Activated B cell treated with CpG ODN at 0.5 μM for 24 hours (primary cell): ENCODE measurements at places on chromosomes 7 and 10. TPM values are rescaled to one million over a fixed set of nuclear protein-coding genes. Genes with fewer than 3 reads are reported as not detected.
A peak's percentile ranks its signal among the peaks of the same experiment; 100 is the strongest.

KLF6 gene
- total RNA-seq = 134 and 151 TPM in 2 replicates

TAS2R41 gene
- total RNA-seq = not detected in 2 replicates

SDK1 gene
- total RNA-seq = 0.32 and 1.3 TPM in 2 replicates

LIPN gene
- 0.24 and 0.27 TPM in 2 replicates for total RNA-seq

CHRM2 gene
- not detected in 2 replicates for total RNA-seq

DNA sequence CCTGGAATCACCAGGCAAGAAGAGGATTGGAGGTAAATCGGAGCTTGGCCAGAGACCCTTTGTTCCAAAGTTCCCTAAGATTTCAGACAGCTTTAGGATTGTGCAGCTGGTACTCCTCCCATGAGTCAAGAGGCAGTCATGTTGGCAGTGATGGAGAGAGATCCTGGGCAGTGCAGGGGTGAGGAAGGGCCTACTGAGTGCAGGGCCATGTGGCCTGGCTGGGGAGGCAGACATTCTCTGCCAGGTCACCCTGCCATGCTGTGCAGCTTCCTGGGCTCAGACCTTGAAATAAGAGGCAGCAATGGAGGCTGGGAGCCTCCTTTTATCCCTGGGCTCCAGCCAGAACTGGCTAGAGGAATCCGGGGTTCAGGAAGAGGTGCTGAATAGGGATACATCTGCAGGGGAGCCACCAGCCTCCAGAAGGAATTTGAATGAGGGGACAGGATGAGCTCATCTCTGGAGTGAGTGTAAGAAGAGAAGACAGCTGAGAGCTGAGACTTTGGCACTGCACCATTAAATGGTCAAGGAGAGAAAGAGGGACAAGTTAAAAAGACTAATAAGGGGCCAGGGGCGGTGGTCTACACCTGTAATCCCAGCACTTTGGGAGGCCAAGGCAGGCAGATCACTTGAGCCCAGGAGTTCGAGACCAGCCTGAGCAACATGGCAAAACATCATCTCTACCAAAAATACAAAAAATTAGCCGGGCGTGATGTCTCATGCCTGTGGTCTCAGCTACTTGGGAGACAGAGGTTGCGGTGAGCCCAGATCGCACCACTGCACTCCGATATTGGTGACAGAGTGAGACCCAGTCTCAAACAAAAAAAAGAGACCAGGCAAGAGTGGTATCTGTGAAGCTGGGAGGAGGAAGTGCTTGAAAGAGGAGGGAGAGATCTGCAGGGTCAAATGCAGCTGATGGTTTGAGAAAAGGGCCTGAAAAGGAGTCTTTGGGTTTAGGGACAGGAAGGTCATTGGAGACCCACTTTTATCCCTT, 12.0 kb downstream of the SFTPD start:
- H3K27ac ChIP-seq = peak overlapping the region; percentile 97
- DNase-seq = no peak
- no peaks in the 10 kb centered on the region for H3K36me3 ChIP-seq
- no peaks in the 10 kb centered on the region for H3K27me3 ChIP-seq

DNA sequence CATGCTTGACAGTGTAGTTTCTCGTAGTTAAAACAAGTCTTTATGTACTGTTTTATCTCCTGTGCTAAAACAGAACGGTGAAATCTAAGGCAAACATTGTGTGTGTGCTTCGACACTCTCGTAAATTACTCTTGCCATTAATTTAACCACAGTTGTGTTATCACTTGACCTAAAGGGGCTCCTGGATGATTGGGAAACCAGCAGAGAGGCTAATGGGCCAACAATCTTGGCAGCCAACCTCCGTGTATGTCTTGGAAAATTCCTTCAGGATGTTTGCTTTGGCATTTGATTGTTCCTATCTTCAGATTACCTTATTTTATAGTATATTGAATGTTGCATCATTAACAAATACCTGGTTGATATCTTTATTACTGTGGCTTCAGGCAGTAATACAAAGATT, 409.5 kb downstream of the SDK1 start:
- H3K27me3 ChIP-seq = peaks cover 8% of the 10 kb centered on the region
- no peaks in the 10 kb centered on the region for H3K36me3 ChIP-seq
- DNase-seq = no peak
- no peaks in the 10 kb centered on the region for H3K4me1 ChIP-seq
- no peak overlapping the region for H3K27ac ChIP-seq
- no peak overlapping the region for H3K4me3 ChIP-seq

GRCh38 chr7:10412422-10413019, 561.2 kb upstream of the PHF14 start:
- H3K27ac ChIP-seq = no peak overlapping the region
- H3K27me3 ChIP-seq = no peaks in the 10 kb centered on the region
- no peak overlapping the region for H3K4me3 ChIP-seq
- H3K36me3 ChIP-seq = no peaks in the 10 kb centered on the region
- H3K4me1 ChIP-seq = no peaks in the 10 kb centered on the region
- no peak for DNase-seq

DNA sequence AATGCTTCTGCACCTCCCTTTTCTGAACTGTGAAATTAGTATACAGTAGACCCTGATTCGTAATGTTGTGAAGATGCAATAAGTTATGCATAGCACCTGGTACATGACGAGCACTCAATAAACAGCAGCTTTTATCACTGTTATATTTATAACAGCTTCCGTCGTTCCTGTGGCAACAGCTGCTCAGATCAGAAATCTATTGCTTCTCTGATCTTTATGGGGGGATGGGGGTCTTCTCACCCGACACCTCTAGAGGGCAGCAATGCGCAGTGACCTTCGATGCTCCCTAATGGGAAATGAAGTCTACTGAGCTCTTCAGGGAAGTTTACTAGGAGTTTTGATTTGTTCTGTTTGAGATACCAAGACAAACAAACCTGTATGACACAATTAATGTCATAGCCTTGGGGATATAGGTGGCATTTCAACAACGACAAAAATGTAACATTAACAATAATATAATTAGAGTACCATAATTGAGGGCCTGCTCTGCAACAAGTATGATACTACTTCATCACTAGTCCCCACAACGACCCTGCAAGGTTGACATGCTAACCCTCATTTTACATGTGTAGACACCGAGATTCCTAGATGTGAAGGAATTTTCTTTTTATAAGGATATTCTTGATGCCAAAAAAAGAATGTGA, 289.6 kb downstream of the SFMBT2 start:
- H3K27me3 ChIP-seq = peaks cover 3% of the 10 kb centered on the region
- DNase-seq = peak; percentile 43
- H3K4me1 ChIP-seq = peaks cover 6% of the 10 kb centered on the region
- H3K27ac ChIP-seq = no peak overlapping the region

DNA sequence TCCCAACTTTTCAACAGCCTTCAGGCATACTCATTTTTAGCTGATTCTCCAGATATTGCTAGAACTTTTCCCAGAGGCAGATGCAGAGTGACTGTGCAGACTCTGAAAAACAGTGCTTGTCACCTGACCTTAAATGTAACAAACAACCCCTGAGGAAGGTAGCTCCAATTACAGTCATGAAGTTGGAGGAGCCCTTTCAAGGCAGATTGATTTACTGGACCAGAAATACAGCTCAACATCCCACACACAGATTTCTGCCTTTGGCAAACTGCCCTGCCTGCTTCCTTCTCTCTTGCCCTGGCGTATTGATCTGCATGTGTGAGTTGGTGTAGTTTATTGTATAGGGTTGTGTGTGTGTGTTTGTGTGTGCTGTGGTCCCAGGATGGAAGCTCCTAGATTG, 38.5 kb downstream of the PYROXD2 start:
- H3K27me3 ChIP-seq = peaks cover 9% of the 10 kb centered on the region
- no peak overlapping the region for H3K27ac ChIP-seq
- DNase-seq = no peak
- no peak overlapping the region for H3K4me3 ChIP-seq

- H3K27me3 ChIP-seq = no peaks in the 10 kb centered on the region
- DNase-seq = no peak
- peaks cover 14% of the 10 kb centered on the region for H3K36me3 ChIP-seq
- H3K27ac ChIP-seq = no peak overlapping the region
- H3K4me3 ChIP-seq = no peak overlapping the region
These were observed 71.4 kb upstream of the NFKB2 start for GRCh38 chr10:102324061-102324460.

- no peak overlapping the region for H3K27ac ChIP-seq
- H3K36me3 ChIP-seq = peaks cover 53% of the 10 kb centered on the region
- H3K27me3 ChIP-seq = no peaks in the 10 kb centered on the region
- no peak for DNase-seq
- H3K4me3 ChIP-seq = no peak overlapping the region
These were observed 28.7 kb downstream of the UPF2 start for GRCh38 chr10:12013926-12014325.

DNA sequence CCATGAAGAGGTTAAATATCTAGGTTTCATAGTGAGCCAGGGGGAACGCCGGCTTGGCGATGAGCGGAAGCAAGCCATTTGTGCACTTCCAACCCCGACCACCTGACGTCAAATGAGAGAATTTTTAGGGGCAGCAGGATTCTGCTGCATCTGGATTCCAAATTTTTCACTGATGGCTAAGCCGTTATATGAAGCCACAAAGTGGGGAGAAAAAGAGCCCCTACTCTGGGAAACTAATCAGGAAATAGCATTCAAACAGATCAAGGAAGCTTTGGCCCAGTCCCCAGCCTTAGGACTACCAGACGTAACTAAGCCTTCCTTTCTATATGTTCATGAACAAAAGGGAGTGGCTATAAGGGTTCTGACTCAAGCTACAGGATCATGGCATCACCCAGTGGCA, 12.9 kb upstream of the ADCK2 start:
- peaks cover 16% of the 10 kb centered on the region for H3K4me1 ChIP-seq
- no peak overlapping the region for H3K4me3 ChIP-seq
- no peak overlapping the region for H3K27ac ChIP-seq
- no peak for DNase-seq

DNA sequence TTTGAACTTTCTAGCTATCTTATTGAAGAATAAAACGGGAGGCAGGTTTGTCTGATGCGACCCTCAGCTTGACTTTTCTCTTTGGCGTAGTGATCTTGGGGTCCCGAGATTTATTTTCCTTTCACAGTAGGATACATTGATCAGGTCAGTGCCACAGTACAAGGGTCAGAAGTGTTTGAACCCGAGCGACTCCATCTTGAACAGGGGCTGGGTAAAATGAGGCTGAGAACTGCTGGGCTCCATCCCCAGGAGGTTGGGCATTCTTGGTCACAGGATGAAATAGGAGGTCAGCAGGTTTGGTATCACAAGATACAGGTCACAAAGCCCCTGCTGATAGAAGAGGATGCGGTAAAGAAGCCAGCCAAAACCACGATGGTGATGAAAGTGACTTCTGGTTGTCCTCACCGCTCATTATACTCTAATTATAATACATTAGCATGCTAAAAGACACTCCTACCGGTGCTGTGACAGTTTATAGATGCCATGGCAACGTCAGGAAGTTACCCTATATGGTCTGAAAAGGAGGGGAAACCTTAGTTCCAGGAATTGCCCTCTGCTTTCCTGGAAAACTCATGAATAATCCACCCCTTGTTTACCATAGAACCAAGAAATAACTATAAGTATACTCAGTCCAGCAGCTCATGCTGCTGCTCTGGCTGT, 3.0 kb upstream of the TECPR1 start:
- DNase-seq = no peak
- H3K36me3 ChIP-seq = peaks cover 30% of the 10 kb centered on the region
- H3K4me3 ChIP-seq = no peak overlapping the region
- no peak overlapping the region for H3K27ac ChIP-seq

DNA sequence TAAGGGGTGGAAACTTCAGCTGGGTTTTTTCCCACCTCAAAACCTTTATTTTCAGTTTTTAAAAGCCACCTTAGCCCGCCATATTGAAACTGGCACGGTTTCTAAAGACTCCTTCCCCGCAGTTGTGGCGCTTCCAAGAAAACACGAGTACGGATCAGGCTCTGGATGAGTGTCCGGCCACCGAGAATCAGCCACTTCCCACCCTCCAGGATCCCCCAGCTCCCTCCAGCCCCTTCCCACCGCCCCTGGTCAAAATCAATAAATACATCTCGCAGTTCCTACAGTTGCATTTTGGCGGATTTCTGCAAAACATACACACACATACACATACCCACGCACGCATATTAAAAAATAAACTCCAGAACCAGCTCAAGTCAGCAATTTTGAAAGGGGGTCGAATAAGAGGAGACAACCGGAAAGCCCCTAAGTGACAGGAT, 1.1 kb downstream of the SFMBT2 start:
- peaks cover 13% of the 10 kb centered on the region for H3K36me3 ChIP-seq
- peaks cover 36% of the 10 kb centered on the region for H3K4me1 ChIP-seq
- no peak for DNase-seq

DNA sequence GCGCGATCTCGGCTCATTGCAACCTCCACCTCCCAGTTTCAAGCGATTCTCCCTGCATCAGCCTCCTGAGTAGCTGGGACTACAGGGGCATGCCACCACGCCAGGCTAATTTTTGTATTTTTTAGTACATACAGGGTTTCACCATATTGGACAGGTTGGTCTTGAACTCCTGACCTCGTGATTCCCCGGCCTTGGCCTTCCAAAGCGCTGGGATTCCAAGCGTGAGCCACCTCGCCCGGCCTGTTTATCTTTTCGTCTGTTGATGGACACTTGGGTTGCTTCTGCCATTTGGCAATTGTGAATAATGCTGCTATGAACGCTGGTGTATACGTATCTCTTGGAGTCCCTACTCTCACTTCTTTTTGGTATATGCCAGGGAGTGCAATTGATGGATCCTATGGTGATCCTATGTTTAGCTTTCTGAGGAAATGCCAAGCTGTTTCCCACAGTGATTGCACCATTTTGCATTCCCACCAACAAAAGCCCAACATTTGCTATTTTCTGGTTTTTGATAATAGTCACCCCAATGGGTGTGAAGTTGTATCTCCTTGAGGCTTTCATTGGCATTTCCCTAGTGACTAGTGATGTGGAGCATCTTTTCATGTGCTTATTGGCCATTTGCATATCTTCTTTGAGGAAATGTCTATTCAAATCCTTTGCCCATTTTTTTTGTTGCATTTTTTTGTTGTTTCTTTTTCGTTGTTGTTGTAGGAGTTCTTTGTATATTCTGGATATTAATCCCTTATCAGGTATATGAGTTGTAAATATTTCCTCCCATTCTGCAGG, 3.5 kb downstream of the ANTXRL start:
- H3K36me3 ChIP-seq = no peaks in the 10 kb centered on the region
- peaks cover under 1% of the 10 kb centered on the region for H3K4me1 ChIP-seq
- H3K4me3 ChIP-seq = no peak overlapping the region
- DNase-seq = no peak
- no peak overlapping the region for H3K27ac ChIP-seq
- peaks cover 32% of the 10 kb centered on the region for H3K27me3 ChIP-seq

- H3K36me3 ChIP-seq = no peaks in the 10 kb centered on the region
- DNase-seq = no peak
- no peak overlapping the region for H3K27ac ChIP-seq
- no peaks in the 10 kb centered on the region for H3K4me1 ChIP-seq
- H3K4me3 ChIP-seq = no peak overlapping the region
- H3K27me3 ChIP-seq = peaks cover 14% of the 10 kb centered on the region
These were observed 243.2 kb downstream of the SDK1 start for GRCh38 chr7:3544202-3544601.

GRCh38 chr10:9608602-9609001, 1409.1 kb upstream of the CELF2 start:
- H3K4me1 ChIP-seq = no peaks in the 10 kb centered on the region
- no peak for DNase-seq
- H3K4me3 ChIP-seq = no peak overlapping the region
- H3K27me3 ChIP-seq = no peaks in the 10 kb centered on the region
- no peaks in the 10 kb centered on the region for H3K36me3 ChIP-seq

- H3K36me3 ChIP-seq = peaks cover 39% of the 10 kb centered on the region
- no peak for DNase-seq
- H3K4me3 ChIP-seq = peak overlapping the region; percentile 4
- peaks cover 67% of the 10 kb centered on the region for H3K4me1 ChIP-seq
These were observed 3.5 kb downstream of the SEPTIN7 start for GRCh38 chr7:35804231-35804970.

GRCh38 chr7:28739826-28740225, 218.3 kb downstream of the TRIL start:
- DNase-seq = no peak
- no peak overlapping the region for H3K4me3 ChIP-seq
- H3K4me1 ChIP-seq = no peaks in the 10 kb centered on the region
- no peaks in the 10 kb centered on the region for H3K36me3 ChIP-seq
- no peak overlapping the region for H3K27ac ChIP-seq
